Astrocyte (in vitro differentiated cells and primary cell): ENCODE measurements at places on chromosomes 6 and 20. TPM values are rescaled to one million over a fixed set of nuclear protein-coding genes. Genes with fewer than 3 reads are reported as not detected.

Gene ACOT13
- 33.3 and 35.9 TPM in 2 replicates for total RNA-seq

Gene POU3F2
- total RNA-seq, result 1.9 and 2.1 TPM in 2 replicates

- DNase-seq, result no peak
- no peaks in the 10 kb centered on the region for H3K36me3 ChIP-seq
- no peak overlapping the region for H3K4me3 ChIP-seq
- H3K4me1 ChIP-seq, result no peaks in the 10 kb centered on the region
- H3K27ac ChIP-seq, result no peak overlapping the region
Measured at GRCh38 chr6:126753606-126754005, 364.9 kb upstream of the RSPO3 start.

GRCh38 chr20:24954151-24954550 lies 5.1 kb downstream of the CST7 start:
- no peak overlapping the region for H3K27ac ChIP-seq
- no peaks in the 10 kb centered on the region for H3K36me3 ChIP-seq
- no peaks in the 10 kb centered on the region for H3K27me3 ChIP-seq
- DNase-seq, result no peak
- no peak overlapping the region for H3K4me3 ChIP-seq

- H3K36me3 ChIP-seq, result no peaks in the 10 kb centered on the region
- H3K4me1 ChIP-seq, result no peaks in the 10 kb centered on the region
- no peaks in the 10 kb centered on the region for H3K27me3 ChIP-seq
- H3K27ac ChIP-seq, result no peak overlapping the region
Measured at GRCh38 chr6:107435798-107436197, 23.6 kb downstream of the PDSS2 start.

Gene OOEP
- total RNA-seq, result not detected in 2 replicates

- no peaks in the 10 kb centered on the region for H3K4me1 ChIP-seq
- H3K4me3 ChIP-seq, result no peak overlapping the region
- no peaks in the 10 kb centered on the region for H3K27me3 ChIP-seq
- DNase-seq, result no peak
- no peaks in the 10 kb centered on the region for H3K36me3 ChIP-seq
Measured at GRCh38 chr6:117381749-117382148, 44.0 kb downstream of the ROS1 start.

DNA sequence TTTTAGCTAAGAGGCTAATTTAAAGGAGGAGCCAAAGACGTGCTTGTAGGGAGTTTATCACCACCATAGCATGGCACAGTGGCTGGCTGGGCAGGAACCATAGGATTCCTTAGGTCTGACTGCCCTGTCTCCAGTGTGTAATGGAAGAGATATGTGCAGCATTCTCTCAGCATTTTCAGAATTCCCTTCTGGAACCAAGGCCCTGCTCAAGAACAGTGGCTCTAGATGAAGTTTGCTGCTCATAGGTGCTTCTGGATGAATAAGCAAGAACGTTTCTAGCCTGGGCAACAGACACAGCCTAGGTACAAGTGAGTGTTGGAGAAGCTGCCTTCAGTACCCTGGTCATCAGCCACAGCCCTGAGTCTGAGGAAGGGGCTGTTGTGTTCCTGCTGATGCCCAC lies 69.1 kb downstream of the LCA5 start:
- H3K36me3 ChIP-seq, result no peaks in the 10 kb centered on the region
- peak; percentile 60 for DNase-seq
- H3K4me3 ChIP-seq, result no peak overlapping the region
- H3K27me3 ChIP-seq, result no peaks in the 10 kb centered on the region
- H3K27ac ChIP-seq, result no peak overlapping the region

- H3K27ac ChIP-seq, result no peak overlapping the region
- DNase-seq, result peak; percentile 58
- no peak overlapping the region for H3K4me3 ChIP-seq
- H3K27me3 ChIP-seq, result no peaks in the 10 kb centered on the region
- no peaks in the 10 kb centered on the region for H3K36me3 ChIP-seq
Measured at GRCh38 chr20:60046011-60046413, 87.8 kb downstream of the CDH26 start.

- peaks cover 30% of the 10 kb centered on the region for H3K4me1 ChIP-seq
- H3K27ac ChIP-seq, result peak overlapping the region; percentile 58
- peak overlapping the region; percentile 36 for H3K4me3 ChIP-seq
- H3K27me3 ChIP-seq, result no peaks in the 10 kb centered on the region
- H3K36me3 ChIP-seq, result no peaks in the 10 kb centered on the region
- DNase-seq, result peak; percentile 92
Measured at GRCh38 chr6:12572896-12573827, 143.4 kb upstream of the PHACTR1 start.

GRCh38 chr6:88301888-88302768 lies 136.0 kb upstream of the CNR1 start:
- no peak overlapping the region for H3K4me3 ChIP-seq
- peaks cover 5% of the 10 kb centered on the region for H3K4me1 ChIP-seq
- no peaks in the 10 kb centered on the region for H3K27me3 ChIP-seq
- no peak for DNase-seq

Gene PBOV1
- not detected in 2 replicates for total RNA-seq

Gene EYS
- total RNA-seq, result 0.07 and 0.16 TPM in 2 replicates

GRCh38 chr6:158707120-158707820 lies 57.4 kb downstream of the SYTL3 start:
- DNase-seq, result peak; percentile 56
- H3K36me3 ChIP-seq, result no peaks in the 10 kb centered on the region
- no peak overlapping the region for H3K4me3 ChIP-seq
- no peaks in the 10 kb centered on the region for H3K27me3 ChIP-seq
- H3K27ac ChIP-seq, result peak overlapping the region; percentile 6

Gene HLA-DOA
- 0.48 and 0.89 TPM in 2 replicates for total RNA-seq

Gene DYNLT2
- total RNA-seq, result 0.53 and 1.0 TPM in 2 replicates

Gene SCRT2
- total RNA-seq, result not detected in 2 replicates

- H3K4me1 ChIP-seq, result peaks cover 7% of the 10 kb centered on the region
- H3K27me3 ChIP-seq, result no peaks in the 10 kb centered on the region
- no peak overlapping the region for H3K27ac ChIP-seq
Measured at GRCh38 chr6:169783401-169783800, 32.0 kb downstream of the ERMARD start.

DNA sequence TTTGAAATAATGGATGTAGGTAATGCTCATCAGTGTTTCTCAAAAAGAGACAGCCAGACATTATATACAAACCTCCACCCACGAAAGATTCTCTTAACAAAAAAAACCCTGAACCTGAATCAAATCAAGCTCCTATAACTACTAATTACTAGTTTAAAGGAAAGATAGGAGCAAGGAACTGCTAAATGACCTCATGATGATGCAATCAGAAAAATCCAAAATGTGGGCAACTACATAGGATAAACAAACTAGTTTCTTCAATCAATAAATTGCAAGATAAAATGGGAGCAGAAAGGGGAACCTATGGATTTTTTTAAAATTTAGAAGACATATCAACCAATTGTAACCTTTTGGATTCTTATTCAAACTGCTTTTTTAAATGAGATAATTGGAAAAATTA lies 43.2 kb upstream of the TMEM30A start:
- no peaks in the 10 kb centered on the region for H3K4me1 ChIP-seq
- no peak overlapping the region for H3K4me3 ChIP-seq
- DNase-seq, result no peak

Gene WFDC10B
- not detected in 2 replicates for total RNA-seq

Gene ADGB
- total RNA-seq, result not detected in 2 replicates

Gene BEND3
- total RNA-seq, result 3.7 and 4.4 TPM in 2 replicates

Gene PSORS1C2
- not detected in 2 replicates for total RNA-seq

Gene EMILIN3
- total RNA-seq, result 0.20 TPM in 1 of 2 replicates, not detected in the other

DNA sequence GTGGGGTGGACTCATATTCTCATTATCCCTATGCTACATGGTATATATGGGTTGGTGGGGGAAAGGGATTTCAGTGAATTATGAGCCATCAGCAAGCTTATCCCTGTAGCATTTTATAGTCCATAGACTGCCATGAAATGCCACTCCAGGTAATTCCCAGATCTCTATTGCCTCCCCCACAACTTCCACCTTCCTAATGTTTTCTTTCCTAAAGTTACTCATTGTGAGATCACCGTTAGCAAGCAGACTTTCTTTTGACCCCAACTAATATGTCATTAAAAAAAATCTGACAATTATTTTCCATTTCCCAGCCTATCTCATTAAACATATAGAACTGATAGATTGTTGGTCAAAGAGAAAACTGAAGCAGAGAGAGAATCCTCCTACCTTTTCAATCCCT lies 40.7 kb upstream of the TBX18 start:
- H3K27me3 ChIP-seq, result no peaks in the 10 kb centered on the region
- H3K36me3 ChIP-seq, result no peaks in the 10 kb centered on the region
- no peak overlapping the region for H3K4me3 ChIP-seq
- peaks cover 7% of the 10 kb centered on the region for H3K4me1 ChIP-seq

GRCh38 chr6:67748521-67748920 lies 886.6 kb upstream of the ADGRB3 start:
- no peaks in the 10 kb centered on the region for H3K4me1 ChIP-seq
- no peaks in the 10 kb centered on the region for H3K36me3 ChIP-seq
- no peak overlapping the region for H3K27ac ChIP-seq
- no peak overlapping the region for H3K4me3 ChIP-seq

GRCh38 chr6:125114248-125114858 lies 39.2 kb upstream of the TPD52L1 start:
- no peak for DNase-seq
- H3K4me1 ChIP-seq, result no peaks in the 10 kb centered on the region
- no peak overlapping the region for H3K4me3 ChIP-seq
- H3K27ac ChIP-seq, result no peak overlapping the region
- no peaks in the 10 kb centered on the region for H3K27me3 ChIP-seq

DNA sequence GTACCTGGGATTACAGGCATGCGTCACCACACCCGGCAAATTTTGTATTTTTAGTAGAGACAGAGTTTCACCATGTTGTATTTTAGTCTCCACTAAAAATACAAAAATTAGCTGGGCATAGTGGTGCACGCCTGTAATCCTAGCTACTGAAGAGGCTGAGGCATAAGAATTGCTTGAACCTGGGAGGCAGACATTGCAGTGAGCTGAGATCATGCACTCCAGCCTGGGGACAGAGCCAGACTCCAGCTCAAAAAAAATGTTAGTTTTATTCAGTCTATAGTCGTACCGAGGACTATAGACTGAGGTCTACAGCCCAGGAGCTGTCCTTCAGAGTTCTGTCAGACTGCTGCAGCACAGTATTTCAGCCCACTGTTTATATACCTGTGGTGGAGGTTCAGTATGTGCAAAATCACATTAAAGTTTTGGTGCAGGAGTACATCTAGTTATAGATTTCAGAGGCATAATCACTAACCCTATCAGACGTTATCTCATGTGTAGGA lies 3.6 kb upstream of the CASP8AP2 start:
- peak overlapping the region; percentile 23 for H3K27ac ChIP-seq
- peak; percentile 65 for DNase-seq

DNA sequence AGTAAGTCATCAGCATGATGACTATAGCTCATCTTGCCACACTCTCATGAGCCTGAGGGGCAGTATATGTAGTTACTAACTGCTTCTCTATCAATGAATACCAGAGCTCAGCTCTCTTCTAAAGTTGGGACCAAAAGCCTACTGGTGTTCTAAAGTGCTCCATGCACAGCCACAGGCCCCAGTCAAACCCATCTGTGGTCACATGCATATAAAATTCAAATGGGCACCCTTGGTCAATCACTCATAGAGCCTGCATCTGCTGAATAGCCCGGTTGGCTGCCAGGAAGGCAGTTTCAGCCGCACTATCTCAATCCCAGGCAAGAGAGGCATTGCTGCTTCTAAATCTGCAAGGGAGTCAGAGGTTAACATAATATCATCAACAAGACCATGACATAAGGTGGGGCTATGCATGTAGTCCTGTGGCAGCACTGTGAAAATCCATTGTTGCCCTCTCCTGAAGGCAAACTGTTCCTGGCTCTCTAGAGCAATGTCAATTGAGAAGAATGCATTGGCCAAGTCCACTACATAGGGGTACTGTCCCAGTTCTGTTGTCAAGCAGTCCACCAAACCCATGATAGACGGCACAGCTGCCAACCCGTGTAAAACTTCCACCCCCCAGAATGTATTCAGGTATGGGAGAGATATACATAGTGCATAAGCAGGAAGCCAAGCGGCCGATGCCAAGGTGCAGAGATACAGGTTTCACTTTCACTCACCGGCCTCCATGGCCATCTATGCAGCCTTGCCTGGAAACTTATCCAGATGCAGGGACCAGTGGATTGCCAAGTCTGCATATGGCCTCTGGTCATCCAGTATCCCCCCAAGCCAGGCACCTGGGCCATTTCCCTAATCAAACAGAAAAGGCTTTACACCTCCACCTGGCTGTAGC lies 76.2 kb downstream of the ALDH8A1 start:
- H3K4me1 ChIP-seq, result peaks cover 4% of the 10 kb centered on the region
- no peak overlapping the region for H3K27ac ChIP-seq

Gene STX11
- total RNA-seq, result 1.9 and 2.0 TPM in 2 replicates

Gene APCDD1L
- total RNA-seq, result 16.4 and 23.3 TPM in 2 replicates

Gene FOXA2
- total RNA-seq, result not detected in 2 replicates

Gene SLC22A16
- not detected in 2 replicates for total RNA-seq

DNA sequence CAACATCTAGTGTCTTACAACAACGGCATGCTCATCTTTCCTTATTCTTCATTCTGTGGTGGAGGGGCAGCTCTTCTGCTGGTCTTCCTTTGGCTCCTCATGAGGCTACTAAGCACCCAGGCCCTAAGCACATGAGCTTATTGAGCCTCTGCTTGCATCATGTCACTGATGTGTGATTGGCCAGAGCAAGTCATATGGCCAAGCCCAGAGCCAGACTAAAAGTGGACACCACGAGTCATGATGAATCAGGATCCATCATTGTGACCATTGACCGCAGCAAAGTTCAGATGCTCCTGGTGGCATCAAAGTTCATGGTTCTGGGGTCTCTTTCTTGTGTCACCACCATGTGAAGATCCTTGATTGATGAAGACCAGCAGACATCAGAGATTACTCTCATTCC lies 192.0 kb upstream of the FOXA2 start:
- H3K36me3 ChIP-seq, result no peaks in the 10 kb centered on the region
- no peak for DNase-seq
- no peak overlapping the region for H3K4me3 ChIP-seq
- H3K4me1 ChIP-seq, result peaks cover 7% of the 10 kb centered on the region

DNA sequence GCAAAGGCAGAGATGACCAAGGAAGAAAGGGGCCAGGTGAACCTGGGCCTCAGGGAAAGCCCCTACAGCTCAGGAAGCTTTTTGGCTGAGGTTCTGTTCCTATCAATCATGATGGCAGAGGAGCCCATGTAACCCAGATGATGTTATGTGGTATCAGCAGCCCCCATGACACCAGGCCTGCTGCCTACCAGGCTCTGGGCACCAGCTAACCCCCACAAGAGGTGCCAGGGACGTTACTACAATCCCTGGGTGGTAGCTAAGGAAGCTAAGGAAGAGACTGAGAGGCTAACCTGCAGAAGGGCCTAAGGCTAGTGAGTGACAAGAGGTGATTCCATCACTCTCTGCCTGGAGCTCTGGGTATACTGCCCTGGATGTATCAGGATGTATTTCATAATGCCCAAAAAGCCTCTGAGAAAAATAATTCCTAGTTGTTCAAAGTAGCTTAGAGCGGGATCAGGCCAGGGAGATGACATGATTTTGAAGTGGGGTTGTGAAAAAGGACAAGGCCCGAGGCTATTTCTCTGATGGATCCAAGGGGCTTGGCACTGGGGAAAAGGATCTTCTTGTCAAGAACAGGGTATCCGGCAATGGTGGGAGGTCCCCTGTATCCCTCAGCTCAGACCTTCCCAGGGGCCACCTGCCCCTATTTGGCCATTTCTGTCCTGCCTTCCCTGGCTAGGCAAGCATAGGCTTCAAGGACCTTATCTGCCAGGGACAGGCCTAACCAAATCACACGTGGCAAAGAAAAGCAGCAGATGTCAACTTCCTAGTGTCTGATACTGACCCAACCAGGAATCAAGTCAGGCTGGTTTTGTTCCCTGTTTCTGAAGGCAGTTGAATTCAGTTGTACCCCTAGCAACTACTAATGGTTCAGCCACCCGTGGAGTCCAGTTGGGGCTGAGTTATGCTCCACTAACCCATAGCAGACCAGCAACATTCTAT lies 41.3 kb downstream of the PANK2 start:
- no peak for DNase-seq
- no peak overlapping the region for H3K27ac ChIP-seq
- peaks cover 3% of the 10 kb centered on the region for H3K4me1 ChIP-seq
- H3K36me3 ChIP-seq, result peaks cover 8% of the 10 kb centered on the region
- no peak overlapping the region for H3K4me3 ChIP-seq
- H3K27me3 ChIP-seq, result no peaks in the 10 kb centered on the region

Gene SOBP
- total RNA-seq, result 4.7 and 7.6 TPM in 2 replicates
